Hematopoietic multipotent progenitor cell treated with erythropoietin and hydrocortisone succinate and interleukin-3 and kit ligand, for 8 days (in vitro differentiated cells): ENCODE measurements at places on chromosomes 1 and 21.

GRCh38 chr1:70143048-70143659, 62.2 kb downstream of the LRRC40 start:
- DNase-seq: no peak

- no peak for DNase-seq
Measured at GRCh38 chr21:44583800-44584147, 3.4 kb upstream of the KRTAP10-5 start.

GRCh38 chr1:116471241-116471640, 98.2 kb downstream of the ATP1A1 start:
- DNase-seq: no peak

DNA sequence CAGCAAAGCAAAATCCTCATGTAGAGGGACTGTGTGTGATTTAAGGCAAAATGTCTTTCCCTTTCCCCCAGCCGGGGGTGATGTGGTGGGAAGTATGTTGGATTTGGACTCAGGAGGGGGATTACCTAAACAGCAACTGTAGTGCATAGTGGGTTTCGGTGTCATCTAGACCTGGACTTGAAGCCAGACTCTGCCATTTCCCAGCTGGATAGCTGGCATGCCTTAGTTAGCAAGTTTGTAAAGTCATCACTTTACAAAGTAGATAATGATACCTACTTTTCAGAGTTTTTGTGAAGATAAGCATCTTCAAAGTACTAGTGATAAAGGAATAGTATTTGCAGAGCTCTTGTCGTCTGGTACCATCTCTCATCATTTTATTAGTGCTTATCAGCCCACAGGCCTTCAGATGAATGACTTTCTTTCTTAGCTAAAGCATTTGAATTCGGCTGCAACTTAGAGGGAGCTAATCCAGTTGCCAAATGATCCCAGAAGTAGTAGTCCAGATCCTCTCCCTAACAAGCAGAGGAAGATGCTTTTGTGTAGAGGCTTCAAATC, 56.2 kb upstream of the ROR1 start:
- DNase-seq: no peak

DNA sequence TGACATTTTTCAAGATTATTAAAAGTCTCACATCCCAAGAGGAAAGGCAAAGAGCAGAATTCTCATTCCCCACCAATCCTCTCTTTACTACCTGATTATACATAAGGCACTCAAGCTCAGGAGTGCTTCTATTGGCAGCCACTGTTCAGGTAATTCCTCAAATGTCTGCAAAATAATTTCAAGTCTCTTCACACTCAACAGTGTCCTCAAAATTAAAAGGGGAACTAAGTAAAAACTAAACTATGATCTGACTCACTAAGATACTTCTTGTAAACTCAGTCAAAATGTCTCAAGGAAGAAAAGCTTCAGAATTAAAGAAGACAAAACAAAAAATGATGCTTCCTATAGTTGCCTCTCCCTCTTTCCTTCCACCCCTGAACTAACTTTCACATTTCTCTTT, 135.6 kb downstream of the GPATCH2 start:
- DNase-seq: no peak

DNA sequence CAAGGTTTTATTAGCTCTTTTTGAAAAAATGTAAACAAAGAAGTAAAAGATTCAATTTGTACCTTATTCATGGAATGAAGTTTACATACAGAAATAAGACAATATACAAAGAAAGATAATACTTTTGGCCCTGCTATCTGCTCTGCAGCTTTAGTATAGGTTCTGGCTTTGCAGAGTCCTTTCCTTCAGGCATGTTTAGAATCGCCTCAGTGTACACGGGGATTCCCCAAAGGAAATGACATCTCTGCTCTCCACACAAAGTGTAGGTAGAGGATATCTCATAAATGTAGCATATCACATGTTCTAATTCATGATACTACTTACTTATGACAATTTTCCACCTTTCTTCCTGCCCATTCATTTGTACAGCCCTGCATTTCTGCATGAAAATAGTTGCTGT, 222.6 kb upstream of the DPYD start:
- no peak for DNase-seq

GRCh38 chr1:111320066-111320879, 29.6 kb downstream of the CHIA start:
- no peak for DNase-seq

DNA sequence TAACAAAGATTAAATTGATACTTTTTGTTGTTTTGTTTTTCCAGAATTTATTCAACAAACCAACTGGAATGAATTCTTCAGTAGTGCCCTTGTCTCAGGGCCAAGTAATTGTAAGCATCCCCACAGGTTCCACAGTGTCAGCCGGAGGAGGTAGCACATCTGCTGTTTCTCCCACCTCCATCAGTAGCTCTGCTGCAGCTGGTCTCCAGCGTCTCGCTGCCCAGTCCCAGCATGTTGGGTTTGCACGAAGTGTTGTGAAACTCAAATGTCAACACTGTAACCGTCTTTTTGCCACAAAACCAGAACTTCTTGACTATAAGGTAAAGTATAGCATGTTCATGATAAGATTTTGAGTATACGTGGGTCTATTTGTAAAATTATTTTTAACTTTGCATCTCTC, 118.5 kb downstream of the ZMYM4 start:
- no peak for DNase-seq

GRCh38 chr21:29332461-29333362, 34.0 kb downstream of the BACH1 start:
- no peak for DNase-seq

- DNase-seq: no peak
Measured at GRCh38 chr1:66386712-66387111, 147.2 kb upstream of the SGIP1 start.

- DNase-seq: no peak
Measured at GRCh38 chr1:17622823-17623222, 83.3 kb downstream of the ARHGEF10L start.

DNA sequence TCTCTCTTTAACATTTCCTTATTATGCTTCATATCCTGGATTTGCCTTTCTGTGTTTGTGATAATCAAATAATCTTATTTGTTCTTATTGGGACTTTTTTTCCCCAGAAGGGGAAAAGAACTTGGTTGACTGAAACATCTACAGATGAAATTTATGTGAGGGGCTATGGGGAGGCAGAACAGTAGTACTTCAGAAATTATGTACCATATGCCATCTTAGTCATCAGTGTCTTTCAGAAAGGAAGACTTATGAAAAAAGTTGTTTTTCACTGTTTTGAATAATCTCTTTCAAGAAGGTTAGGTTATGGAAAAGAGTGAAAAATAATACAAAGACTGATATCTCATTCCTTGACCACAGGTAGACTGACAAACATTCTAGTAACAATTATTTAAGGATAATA, 30.2 kb upstream of the TRAF5 start:
- DNase-seq: no peak

- DNase-seq: no peak
Measured at GRCh38 chr1:111850109-111850508, 94.4 kb downstream of the DDX20 start.

GRCh38 chr1:12015001-12015491, 4.3 kb upstream of the MIIP start:
- no peak for DNase-seq

GRCh38 chr1:202010180-202011015, at the start of gene ELF3:
Gene ELF3 (plus strand): TSS chr1:202010587. CDS start chr1:202011137, 550 bp downstream.
- no peak for DNase-seq

- DNase-seq: no peak
Measured at GRCh38 chr1:36051821-36052220, 32.1 kb upstream of the TEKT2 start.

GRCh38 chr1:212574732-212575131, 33.8 kb upstream of the ATF3 start:
- DNase-seq: no peak

GRCh38 chr1:196910215-196910614, 22.4 kb downstream of the CFHR4 start:
- DNase-seq: no peak

- no peak for DNase-seq
Measured at GRCh38 chr1:59122527-59122926, 174.4 kb upstream of the FGGY start.

- no peak for DNase-seq
Measured at GRCh38 chr1:218200979-218201378, 84.1 kb upstream of the RRP15 start.

GRCh38 chr1:153869486-153869885, 53.3 kb downstream of the GATAD2B start:
- DNase-seq: no peak

GRCh38 chr1:11463177-11463576, 15.8 kb upstream of the DISP3 start:
- DNase-seq: no peak

- no peak for DNase-seq
Measured at GRCh38 chr1:64110924-64111777, 92.3 kb upstream of the UBE2U start.

DNA sequence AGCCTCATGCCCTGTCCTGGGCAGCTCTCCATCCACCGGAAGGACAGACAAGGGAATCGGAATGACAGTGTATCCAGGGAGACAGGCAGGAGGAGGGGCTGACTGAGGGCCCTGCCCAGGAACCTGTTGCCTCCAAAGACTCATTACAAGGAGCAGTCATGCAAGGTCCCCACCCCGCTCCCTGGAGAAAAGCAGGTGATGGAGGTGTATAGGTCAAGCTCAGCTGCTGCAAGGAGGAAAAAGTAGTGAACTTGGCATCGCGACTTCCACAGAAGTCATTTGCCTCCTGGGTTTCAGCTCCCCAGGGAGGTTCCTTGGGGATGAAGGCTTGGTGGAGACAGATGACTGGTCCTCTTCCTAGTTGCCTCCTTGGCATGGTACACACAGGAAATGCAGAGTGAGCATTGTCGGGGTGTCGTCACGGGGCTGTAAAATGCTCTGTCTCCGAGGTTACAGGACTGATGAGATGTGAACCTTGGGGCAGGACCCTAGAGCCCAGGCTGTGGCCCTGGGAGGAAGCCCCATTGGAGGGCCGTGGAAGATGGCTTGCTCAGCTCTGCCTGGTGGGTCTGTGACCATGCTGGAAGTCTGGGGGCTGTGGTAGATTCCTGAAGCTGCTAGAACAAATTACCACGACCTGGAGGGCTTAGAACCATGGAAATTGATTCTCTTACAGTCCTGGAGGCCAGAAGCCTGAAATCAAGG, 219.6 kb upstream of the C1orf174 start:
- DNase-seq: no peak

- DNase-seq: peak; percentile 99
Measured at GRCh38 chr1:161511018-161511755, 5.9 kb downstream of the FCGR2A start.

GRCh38 chr1:47870480-47870879, 126.7 kb downstream of the TRABD2B start:
- no peak for DNase-seq

DNA sequence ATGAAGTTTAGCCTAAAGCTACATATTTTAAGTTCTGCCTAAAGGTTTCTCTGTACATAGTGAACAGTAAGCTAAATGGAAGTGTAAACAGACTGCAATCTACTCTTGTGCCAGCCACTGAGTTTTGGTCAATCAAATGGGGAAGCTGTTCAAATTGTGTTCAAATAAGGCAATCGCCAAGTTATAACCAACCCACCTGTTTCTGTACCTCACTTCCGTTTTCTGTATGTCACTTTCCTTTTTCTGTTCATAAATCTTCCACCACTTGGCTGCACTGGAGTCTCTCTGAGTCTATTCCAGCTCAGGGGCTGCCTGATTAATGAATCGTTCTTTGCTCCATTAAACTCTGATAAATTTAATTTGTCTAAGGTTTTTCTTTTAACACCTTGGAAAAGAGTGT, 10.8 kb upstream of the THEM4 start:
- DNase-seq: no peak

- DNase-seq: no peak
Measured at GRCh38 chr1:220685879-220686278, 4.3 kb upstream of the C1orf115 start.

DNA sequence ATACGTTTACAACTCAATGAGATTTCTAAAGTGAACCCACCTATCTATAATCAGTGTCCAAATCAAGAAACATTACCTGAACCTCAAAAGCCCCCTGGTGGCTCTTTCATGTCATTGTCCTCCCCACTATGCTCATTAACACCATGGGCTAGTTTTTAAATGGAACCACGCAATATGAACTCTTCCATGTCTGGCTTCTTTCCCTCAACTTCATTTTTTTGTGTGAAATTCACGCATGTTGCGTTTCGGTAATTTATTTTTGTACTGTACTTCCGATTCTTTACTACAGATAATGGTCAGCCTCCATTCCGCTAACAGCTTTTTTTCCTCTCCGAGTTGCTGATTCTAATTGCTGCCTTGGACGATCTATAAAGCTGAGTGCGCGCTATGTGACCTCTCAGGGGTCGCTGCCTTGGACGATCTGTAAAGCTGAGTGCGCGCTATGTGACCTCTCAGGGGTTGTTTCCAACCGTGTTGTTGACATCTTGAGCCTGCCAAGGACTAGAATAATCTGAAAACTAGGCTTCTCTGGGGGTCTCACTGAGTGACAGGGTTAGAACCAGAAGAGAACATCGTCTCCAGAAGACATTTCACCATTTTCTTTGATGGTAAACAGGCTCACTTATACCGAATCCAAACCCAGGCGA, 1.1 kb upstream of the CACYBP start:
- DNase-seq: peak; percentile 86

- no peak for DNase-seq
Measured at GRCh38 chr1:3618531-3618880, 6.3 kb upstream of the TPRG1L start.

GRCh38 chr1:152535774-152536173, 21.5 kb downstream of the CRCT1 start:
- DNase-seq: no peak

DNA sequence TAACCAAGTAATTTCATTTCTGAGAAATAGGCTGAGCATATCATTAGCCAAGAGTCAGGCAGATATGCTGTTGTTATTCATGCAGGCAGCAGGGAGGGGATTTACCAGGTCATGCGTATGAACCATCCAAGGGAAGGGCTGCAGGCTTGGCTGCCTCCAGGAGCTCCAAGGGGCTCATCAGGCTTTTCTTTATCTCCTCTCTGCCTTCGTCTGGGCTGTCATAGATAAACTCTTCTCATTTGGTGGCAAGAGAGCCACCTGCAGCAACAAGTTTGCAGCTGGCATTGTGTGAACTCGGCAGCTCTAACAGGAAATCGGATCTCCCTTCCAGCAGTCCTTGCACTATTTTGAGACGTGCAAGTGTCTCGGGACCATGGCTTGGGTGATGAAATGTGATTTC, 7.5 kb downstream of the CCDC27 start:
- peak; percentile 96 for DNase-seq

- no peak for DNase-seq
Measured at GRCh38 chr1:59705466-59706302, 109.1 kb upstream of the HOOK1 start.

- DNase-seq: no peak
Measured at GRCh38 chr1:227894831-227895451, 52.8 kb downstream of the WNT9A start.

DNA sequence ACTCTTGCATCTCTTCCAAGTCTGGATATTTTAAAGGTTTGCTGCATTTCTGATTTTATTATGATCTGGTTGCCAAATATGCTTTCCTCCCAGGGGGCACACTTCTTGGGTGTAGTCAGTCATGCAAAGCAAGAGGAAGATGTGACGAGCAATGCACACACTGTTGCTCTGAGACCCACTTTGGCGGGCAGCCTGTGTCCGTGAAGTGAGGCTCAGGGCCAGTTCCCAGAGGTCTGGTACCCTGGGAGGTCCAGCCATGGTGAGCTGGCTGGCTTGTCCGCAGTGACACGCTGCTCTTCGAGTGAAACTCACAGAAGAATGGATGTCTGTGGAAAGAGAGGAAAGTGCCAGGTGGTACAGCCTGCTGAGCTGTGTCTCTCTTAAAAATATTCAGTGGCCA, 52.8 kb upstream of the EDN2 start:
- no peak for DNase-seq

GRCh38 chr21:44527156-44527982, 12.6 kb downstream of the KRTAP10-1 start:
- no peak for DNase-seq
